ENCODE measurements at places on chromosomes 13 and 19.

- no peak for DNase-seq
Measured at GRCh38 chr19:33392341-33393285, 19.1 kb downstream of the CEBPG start.

DNA sequence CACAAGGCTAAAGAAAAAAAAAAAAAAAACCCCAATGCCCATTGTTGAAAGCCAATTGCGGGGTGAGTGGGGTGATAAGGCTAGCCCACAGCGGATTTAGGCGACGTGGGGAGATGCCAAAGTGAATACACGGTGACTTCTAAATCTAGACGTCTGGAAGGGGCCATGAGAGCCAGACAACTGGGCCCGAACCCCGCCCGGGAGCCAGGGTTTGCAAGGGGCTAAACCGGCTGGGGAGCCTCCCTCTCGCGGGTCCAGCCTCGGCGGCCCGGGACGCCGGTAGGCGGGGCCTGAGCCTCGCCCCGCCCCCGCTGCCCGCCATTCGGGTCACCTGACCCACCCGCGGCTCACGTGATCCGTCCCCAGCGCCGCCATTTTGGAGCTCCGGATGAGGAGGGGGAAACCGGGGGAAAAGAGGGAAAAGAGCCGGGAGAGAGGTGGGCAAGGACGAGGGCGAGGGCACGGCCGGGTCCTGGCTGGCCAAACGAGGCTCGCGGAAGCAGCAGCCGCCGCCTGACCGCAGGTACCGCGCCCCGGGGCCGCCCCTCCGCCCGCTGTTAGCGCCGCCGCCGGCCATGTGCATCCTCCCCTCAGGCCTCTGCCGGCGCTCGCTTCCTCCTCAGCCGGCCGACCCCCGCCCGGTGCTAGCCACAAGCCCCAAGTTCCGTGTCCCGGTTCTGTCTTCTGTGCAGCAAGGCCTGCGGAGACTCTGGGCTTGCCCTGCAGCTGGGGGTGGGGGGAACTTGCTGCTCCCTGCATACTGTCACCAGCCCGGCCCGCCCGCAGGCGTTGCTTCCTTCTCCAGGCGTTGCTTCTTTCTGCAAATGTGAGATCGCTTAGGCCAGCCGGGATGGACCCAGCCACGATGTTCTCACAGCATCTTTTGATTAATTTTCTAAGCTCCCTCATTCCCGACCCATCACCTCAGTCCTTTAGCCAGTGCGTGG, at the start of gene ZNF507:
Gene ZNF507 (plus strand): TSS at position 350 of the 947 bp plus-strand sequence. CDS start 7,221 bp downstream, outside the sequence.
- peak; percentile 83 for DNase-seq

- no peak for DNase-seq
Measured at GRCh38 chr13:43122791-43123190, 99.4 kb downstream of the DNAJC15 start.

DNA sequence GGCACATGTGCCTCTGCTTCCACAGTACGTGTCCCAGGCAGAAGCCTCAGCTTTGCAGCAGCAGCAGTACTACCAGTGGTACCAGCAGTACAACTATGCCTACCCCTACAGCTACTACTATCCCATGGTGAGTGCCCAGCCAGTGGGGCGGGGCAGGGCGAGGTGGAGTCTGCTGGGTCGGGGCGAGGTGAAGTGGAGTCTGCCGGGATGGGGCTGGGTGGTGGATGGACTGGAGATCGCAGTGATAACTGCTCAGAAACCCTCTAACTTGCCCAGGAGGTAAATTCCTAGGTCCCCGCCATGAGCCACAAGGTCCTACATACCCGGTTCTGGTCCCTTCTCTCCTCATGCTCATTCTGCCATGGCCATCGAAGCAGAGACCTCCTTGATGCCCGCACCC, 3.6 kb downstream of the LENG8 start:
- no peak for DNase-seq

GRCh38 chr19:44236384-44236783, 23.3 kb upstream of the ZNF233 start:
- no peak for DNase-seq

- DNase-seq = no peak
Measured at GRCh38 chr13:104799152-104799551, 1732.9 kb upstream of the SLC10A2 start.

DNA sequence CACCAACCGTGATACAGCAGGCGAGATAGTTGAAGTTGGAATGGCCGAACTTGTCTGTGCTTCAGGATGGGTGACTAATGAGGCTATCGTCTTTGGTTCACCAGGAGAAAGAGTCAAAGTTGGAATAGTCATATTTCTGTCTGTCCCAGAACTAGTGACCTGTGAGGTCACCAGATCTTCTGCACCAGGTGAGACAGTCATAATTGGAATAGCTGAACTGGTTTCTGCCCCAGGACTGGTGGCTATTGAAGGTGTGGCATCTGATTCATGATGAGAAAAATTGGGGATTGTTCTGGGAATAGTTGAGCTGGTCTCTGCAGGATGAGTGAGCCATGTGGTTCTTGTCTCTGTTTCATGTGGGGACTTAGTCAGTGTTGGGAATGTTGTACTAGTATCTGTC, 71.6 kb downstream of the MUC16 start:
- no peak for DNase-seq

GRCh38 chr13:80753866-80754265, 412.9 kb upstream of the SPRY2 start:
- no peak for DNase-seq

DNA sequence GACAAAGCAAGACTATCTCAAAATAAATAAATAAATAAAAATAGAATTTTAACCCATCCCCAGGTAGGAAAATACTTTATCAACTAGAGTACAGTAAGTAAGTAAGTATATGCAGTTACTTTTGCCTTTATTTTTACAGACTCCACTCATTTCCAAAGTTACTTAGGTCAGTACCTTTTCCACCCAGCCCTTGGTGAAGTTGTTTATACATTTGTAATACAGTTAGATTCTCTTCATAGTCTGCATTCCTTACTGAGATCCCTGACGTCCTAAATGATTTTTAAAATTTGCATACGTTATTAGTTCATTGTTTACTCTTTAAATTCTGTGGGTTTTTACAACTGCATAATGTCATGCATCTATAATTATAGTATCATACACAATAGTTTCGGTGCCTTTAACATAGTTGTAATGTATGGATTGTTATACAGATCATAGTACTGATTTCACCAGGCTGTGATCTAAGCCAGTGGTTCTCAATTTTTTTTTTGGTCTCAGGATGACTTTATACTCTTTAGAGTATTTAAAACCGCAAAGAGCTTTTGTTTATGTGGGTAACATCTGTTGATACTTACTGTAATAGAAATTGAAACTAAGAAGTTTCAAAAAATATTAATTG, 10.4 kb downstream of the SETDB2 start:
- DNase-seq = no peak

DNA sequence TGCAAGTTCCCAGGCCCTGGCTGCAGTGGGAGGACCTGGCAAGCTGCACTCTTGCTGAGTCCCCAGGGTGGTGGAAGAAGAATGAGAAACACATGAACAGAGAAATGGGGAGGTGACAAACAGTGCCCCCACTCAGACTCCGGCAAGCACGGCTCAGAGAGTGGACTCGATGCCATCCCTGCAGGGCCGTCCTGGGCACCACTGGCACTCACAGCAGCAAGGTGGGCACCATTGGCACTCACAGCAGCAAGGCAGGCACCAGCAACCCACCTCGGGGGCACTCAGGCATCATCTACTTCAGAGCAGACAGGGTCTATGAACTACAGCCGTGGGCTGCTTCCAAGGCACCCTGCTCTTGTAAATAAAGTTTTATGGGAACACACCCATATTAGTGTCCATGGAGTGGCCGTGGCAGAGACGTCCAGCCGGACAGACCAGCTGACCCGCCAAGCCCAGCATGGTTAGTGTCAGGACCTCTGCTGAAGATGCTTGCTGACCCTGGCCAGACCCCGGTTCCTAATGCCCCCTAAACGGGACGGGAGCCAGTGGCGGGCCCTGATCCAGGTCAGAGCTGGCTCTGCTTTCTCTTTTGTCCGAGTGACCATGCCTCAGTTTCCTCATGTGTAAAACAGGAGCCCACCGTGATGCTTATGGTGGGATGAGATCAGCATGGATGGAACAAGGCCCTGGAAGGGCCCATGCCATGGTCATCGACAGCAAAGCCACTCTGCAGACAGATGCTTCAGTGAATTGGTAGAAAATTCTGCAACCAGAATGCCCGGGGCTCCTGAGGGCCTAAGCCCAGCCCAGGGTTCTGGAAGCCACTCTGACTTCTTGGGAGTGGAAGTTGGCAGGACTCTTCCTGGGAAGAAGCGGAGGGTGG, 2.1 kb upstream of the F10 start:
- no peak for DNase-seq

- no peak for DNase-seq
Measured at GRCh38 chr13:88124142-88124541, 453.0 kb downstream of the SLITRK5 start.

DNA sequence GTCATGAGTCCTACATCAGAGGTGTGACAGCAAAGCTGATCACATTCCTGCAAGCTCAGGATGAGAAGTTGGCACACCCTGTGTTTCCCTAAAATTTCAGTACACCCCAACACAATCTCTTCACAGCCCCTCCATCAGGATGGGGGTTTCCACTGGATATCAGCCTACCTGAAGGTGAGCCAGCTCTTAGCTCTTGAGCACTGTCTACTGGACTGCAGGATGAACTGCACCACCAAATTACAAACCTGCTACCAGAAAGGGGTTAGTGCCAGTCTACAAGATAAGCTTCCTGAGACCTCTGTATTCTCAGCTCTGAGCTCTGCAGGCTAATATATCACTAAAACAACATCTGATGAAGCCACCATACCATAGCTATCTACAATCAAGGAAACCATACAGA, 1616.2 kb upstream of the SPRY2 start:
- no peak for DNase-seq

DNA sequence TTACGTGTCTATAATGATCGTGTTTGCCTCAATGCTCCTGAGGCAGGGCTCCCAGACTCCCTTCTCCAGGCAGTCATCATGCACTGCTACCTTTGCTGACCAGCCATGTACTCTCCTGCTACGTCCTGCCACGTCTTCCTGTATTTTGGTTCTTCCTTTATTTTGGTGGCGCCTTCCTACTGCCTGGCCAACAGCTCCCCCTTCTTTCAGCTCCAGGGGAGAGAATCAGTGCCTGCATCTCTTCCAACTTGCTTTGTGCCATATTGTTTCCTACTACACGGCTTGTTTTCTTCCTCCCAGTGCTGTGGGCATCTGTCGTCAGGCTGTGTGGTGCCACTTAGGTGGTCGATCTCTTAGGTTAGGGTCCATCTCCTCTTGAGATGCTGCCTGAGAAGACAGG, 96.2 kb downstream of the FGF9 start:
- DNase-seq = no peak

Measured in NCI-H187 (cell line).